Foreskin melanocyte (primary cell): ENCODE measurements at places on chromosomes 7 and 10.
A peak's percentile ranks its signal among the peaks of the same experiment; 100 is the strongest.

DNA sequence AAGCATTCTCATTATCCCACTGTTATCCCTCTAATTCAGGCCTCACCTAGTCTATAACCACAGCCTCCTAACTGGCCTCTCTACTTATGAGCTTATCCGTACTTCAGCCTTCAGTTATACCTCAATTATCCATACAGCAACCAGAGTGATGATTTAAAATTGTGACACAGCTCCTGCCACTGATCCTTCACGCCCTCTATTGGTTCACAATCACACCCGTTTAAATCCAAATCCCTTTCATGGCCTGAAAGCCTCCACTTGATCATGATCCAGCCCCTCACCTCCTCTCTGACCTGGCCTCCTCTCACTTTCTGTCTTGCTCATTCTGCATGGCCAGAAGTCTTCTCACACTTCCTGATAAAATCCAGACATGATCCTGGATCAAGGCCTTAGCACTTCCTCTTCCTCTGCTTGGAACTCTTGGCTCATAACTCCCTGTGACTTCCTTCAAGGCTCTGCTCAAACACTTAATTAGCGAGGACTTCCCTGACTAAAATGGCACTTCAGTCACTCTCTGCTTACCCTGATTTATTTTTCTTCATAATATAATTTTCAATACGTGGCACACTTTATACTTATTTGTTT is 19.0 kb upstream of the TMEM26 start:
- no peak for DNase-seq

GRCh38 chr7:110590415-110590814 is 500.5 kb upstream of the LRRN3 start:
- DNase-seq = no peak

DNA sequence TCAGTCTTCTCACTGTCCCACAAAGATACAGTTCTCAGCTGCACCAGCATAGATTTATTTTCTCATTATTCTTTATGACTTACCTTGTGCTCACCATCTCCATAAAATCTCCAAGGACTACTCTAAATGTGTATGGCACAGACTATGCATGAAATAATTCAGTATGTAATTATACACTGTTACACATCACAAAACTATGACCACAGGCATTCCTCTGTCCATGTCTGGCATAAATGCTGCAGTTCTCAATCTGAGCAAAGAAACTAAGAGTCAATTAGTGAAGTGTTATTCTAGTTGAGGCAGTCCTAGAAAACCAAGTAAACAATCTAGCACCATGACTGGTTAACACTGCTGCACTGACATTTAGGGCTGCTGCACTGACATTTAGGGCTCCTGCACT is 2.7 kb downstream of the CYCS start:
- no peak for DNase-seq

GRCh38 chr10:88920986-88921593 is 31.5 kb downstream of the ACTA2 start:
- peak; percentile 80 for DNase-seq

- peak; percentile 42 for DNase-seq
These were observed 283.7 kb downstream of the ZEB1 start for GRCh38 chr10:31602541-31603234.

DNA sequence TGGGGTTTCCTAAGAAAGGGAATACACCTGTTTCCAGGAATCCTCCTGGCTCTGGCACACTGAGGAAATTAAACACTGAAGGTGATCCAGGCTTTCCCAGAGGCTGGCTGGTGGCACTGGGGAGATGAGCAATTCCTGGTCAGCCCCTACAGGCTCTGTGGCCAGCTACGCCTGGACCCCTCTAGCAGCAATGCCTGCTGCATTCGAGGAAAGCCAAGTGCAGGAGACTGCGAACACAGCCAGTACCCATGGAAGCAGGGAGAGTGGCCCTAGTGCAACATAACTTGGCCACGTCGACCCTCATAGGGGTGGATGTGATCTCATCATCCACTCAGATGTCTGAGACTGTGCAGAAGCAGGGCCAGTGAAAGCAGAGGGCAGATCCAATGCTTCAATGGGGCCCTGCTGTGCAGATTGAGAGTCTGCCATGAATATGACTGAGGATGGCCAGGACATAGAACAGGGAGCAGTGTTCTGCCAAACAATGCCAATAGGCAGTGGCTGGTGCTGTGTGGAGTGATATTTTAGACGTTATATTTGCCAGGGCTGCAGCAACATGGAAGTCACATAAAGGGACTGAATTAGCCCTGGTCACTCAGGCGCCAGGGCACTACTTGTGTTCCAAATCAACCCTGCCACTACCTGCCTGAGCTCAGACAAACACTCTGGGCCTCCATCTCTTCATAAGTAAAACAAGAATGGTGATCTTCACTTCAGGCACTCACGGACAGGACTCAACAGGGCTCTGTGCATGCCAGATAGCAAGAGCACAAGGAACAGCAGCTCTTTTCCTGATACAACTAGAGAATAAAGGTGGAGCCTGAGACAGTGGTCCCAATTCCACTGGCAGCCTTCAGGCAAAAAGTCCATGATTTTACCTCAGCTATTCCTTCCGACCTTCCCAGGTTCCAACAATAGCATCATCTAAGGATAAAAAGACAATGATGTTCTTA is 2.4 kb downstream of the ZNF488 start:
- DNase-seq = no peak

DNA sequence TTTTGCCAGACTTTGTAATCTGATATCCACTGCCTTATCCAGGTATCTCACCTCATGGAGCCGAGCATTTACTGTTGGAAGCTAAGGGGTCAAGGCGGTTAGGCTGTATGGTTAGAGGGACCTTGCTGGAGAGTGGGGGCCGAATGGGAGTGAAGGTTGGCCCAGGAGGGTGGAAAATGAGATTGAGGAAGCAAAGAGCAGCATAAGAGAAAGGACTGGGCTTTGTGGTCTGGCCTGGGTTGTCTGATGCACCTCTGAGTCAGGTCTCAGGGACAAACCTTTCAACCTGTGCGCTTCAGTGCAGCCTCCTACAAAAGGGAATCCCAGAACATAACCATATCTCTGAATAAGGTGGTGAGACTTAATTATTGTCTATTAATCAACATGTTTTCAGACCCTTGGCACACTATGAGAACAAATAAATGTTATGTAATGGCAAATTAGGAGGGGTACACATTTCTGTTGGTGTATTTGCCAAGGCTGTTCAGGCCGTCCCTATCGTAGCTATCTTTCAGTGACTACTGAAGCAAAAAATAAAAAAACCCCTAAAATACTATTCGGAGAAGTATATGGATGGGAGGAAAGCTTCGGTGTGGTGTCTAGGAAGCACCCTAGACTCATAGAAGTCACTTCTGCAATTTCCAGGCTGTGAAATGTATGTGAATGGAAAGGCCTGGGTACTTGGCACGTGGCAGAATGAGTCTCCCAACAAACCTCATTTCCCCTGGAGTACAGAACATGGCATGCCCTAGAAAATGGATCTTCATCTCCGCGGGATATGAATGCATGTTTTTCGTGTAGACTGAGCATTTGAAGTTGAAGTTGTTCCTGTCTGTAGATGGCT is 4.3 kb downstream of the CAMK1D start:
- DNase-seq = no peak

GRCh38 chr7:46652317-46652716 is 731.2 kb upstream of the IGFBP3 start:
- DNase-seq = no peak

GRCh38 chr10:30980951-30981616 is 50.6 kb downstream of the ZNF438 start:
- DNase-seq = peak; percentile 79

GRCh38 chr7:72078856-72079255 is 333.3 kb downstream of the CALN1 start:
- DNase-seq = no peak

- DNase-seq = no peak
These were observed 90.7 kb upstream of the LRRC4 start for GRCh38 chr7:128121711-128122530.

DNA sequence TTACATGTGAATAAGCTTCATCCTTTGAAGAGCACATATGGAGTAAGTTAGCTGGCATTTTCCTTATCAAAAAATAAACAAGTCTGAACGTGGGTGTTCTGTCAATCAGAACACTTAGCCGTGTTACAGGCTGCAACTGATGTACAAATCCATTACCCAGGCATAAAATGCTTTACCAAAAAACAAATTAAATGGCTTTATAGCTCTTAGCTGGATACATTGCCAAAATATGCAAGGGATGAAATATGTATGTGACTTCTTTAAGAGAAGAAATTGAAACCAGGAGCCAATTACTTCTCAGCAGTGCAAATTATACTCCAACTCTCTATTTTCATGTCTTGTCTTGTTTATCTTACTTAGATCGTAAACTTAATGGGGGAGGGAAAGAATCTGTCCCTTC is 214.8 kb downstream of the DGKB start:
- no peak for DNase-seq

GRCh38 chr7:8014399-8014798 is 45.8 kb downstream of the GLCCI1 start:
- DNase-seq = no peak

DNA sequence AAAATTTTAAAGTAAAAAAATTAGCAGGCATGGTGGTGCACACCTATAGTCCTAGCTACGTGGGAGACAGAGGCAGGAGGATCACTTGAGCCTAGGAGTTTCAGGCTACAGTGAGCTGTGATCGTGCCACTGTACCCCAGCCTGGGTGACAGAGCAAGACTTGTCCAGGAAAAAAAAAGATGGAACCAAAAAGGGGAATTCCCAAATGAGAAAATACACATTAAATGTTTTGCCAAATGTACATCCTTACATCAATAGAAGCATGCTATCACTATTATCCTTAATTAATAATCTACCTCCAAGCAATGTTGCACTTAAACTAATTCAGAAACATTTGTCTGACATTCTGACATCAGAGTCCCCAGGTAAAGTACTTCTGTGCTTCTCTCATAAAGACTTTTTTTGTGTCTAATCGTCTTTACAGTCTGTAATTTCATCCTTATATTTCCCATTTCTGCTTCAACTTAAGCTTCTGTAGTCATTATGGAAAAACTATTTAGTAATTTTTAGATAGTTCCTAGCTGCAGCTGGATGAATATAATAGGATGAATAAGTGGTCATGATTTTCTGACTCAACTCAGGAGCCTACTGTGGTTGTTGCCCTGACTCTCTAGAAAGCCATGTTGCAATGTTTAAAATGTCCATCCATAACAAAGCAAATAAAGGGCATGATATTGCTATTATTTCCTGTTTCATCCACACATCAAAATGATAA is 57.7 kb downstream of the MYPN start:
- peak; percentile 12 for DNase-seq

GRCh38 chr7:40795607-40796006 is 660.8 kb downstream of the SUGCT start:
- no peak for DNase-seq

DNA sequence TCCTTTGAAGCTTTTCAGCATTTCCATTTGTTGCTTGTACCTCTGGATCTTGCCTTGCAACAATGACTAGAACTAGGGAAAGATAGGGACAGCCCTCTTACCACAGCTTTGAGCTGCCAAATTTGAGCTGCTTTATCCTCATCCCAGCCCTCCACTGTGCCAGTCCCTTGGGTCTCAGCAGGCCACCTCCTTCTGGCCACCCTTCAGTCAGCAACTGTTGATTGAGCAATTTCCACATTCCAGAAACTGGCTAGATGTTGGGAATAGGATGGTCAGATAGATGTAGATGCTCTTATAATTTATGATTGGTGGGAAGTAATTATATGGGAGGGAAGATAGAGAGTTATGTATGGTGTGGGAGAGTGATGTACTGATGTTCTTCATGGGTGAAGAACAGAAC is 100.1 kb downstream of the ST7 start:
- DNase-seq = no peak

- peak; percentile 78 for DNase-seq
These were observed 150.3 kb downstream of the POLR1F start for GRCh38 chr7:19558527-19558926.

DNA sequence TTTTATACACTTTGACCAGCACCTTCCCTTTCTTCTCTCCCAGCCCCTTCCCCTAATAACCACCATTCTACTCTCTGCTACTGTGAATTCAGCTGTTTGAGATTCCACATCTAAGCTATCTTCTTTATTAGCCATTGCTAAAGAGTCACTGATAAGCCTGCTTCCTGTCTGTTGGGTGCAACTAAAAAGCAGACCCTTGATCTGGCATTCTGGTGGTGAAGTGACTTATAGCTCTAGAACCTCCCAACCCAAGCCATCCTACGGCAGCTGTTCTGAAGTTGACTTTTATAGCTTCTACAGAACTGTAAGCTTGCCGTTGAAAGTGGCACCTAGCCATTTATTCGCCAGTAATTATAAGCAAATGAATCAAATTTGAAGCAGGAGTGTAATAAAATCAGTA is 105.6 kb downstream of the AHR start:
- no peak for DNase-seq

- peak; percentile 17 for DNase-seq
These were observed 228.5 kb downstream of the TCERG1L start for GRCh38 chr10:131082991-131083481.

DNA sequence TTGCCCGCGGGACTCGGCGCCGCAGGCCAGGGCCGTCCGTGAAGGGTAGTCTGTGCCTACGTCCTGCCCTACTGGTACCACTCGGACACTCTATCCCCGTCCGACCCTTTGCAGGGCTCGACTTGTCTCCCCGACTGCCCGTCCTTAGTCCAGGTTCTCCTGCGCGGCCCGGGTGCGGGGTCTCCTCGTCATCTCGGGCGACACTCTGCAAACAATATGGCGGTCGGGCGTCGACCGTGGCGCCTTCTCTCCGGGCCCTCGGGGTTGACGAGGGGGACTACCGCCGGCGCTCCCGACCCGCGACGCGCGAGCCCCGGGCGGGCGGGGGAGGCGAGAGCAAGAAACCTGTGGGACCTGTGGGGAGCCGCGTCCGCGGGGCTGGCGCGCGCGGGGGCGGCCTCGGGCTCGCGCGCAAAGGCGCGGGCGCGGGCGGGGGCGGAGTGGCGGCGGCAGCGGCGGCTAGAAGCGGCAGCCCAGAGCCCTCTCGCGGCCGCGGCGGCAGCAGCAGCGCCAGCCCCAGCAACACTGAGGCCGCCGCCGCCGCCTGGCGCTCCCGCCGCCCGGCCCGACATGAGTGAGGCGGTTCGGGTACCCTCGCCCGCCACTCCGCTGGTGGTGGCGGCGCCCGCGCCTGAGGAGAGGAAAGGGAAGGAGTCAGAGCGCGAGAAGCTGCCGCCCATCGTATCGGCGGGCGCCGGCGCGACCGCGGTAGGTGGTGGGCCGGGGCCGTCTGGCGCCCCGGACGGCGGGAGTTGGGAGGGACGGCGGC is at the start of gene HECTD2:
Gene HECTD2, plus strand, starts transcription at position 476 of the 769 bp plus-strand sequence. Its CDS starts 95 bp downstream, at position 571.
- DNase-seq = peak; percentile 55

DNA sequence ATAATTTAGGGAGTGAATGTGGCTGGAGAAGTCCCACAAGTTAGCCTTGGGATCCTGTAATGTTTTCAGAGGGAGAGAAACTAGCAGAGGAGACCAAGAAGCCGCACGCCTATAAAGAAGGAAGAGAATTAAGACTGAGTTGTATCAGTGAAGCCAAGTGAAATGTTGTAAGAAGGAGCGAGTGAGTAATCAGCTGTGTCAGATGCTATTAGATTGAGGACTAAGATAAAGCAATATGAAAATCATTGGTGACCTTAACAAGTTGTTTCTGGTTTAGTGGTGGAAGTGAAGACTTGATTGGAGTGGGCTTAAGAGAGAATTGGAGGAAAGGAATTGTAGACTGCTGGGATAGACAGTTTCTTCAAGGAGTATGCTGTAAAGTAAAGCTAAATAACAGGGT is 8.8 kb downstream of the CCSER2 start:
- no peak for DNase-seq
